ENCODE measurements at places on chromosomes 5 and 9. TPM values are rescaled to one million over a fixed set of nuclear protein-coding genes. Genes with fewer than 3 reads are reported as not detected.

DNA sequence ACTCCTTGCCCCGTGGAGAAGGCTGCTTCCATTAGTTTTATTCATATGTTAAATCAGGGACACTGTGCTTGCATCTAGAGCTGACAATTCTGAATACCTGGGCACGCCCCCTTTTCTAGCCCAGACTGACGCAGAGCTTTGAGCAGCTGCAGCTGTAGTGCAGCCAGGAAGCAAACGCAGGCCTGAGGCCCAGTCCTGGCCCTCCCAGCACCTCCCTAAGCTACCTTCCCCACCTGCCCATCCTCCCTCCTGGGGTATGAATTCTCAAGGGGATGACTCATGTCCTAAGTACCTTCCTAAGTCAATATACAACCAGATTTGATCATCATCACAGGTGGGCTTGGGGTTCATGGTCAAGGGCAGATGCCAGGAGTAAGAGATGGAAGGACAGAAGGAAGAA lies 3.5 kb downstream of the PHF19 start:
- no peaks in the 10 kb centered on the region for H3K4me1 ChIP-seq
- H3K4me3 ChIP-seq = no peak overlapping the region
- no peak overlapping the region for H3K27ac ChIP-seq
- peaks cover 6% of the 10 kb centered on the region for H3K36me3 ChIP-seq
- DNase-seq = no peak

GRCh38 chr5:112554101-112554977 lies 135.3 kb upstream of the EPB41L4A start:
- peak overlapping the region; percentile 32 for H3K4me3 ChIP-seq
- no peaks in the 10 kb centered on the region for H3K27me3 ChIP-seq
- H3K27ac ChIP-seq = no peak overlapping the region
- H3K36me3 ChIP-seq = no peaks in the 10 kb centered on the region

GRCh38 chr9:35035851-35036701 lies 36.3 kb downstream of the VCP start:
- H3K27ac ChIP-seq = no peak overlapping the region
- H3K36me3 ChIP-seq = peaks cover 1% of the 10 kb centered on the region
- no peaks in the 10 kb centered on the region for H3K27me3 ChIP-seq
- peak; percentile 73 for DNase-seq
- no peak overlapping the region for H3K4me3 ChIP-seq
- H3K4me1 ChIP-seq = no peaks in the 10 kb centered on the region

GRCh38 chr9:6055216-6055615 lies 39.8 kb upstream of the RANBP6 start:
- H3K27ac ChIP-seq = no peak overlapping the region
- no peaks in the 10 kb centered on the region for H3K36me3 ChIP-seq
- no peak overlapping the region for H3K4me3 ChIP-seq
- no peaks in the 10 kb centered on the region for H3K27me3 ChIP-seq
- no peak for DNase-seq
- no peaks in the 10 kb centered on the region for H3K4me1 ChIP-seq

DNA sequence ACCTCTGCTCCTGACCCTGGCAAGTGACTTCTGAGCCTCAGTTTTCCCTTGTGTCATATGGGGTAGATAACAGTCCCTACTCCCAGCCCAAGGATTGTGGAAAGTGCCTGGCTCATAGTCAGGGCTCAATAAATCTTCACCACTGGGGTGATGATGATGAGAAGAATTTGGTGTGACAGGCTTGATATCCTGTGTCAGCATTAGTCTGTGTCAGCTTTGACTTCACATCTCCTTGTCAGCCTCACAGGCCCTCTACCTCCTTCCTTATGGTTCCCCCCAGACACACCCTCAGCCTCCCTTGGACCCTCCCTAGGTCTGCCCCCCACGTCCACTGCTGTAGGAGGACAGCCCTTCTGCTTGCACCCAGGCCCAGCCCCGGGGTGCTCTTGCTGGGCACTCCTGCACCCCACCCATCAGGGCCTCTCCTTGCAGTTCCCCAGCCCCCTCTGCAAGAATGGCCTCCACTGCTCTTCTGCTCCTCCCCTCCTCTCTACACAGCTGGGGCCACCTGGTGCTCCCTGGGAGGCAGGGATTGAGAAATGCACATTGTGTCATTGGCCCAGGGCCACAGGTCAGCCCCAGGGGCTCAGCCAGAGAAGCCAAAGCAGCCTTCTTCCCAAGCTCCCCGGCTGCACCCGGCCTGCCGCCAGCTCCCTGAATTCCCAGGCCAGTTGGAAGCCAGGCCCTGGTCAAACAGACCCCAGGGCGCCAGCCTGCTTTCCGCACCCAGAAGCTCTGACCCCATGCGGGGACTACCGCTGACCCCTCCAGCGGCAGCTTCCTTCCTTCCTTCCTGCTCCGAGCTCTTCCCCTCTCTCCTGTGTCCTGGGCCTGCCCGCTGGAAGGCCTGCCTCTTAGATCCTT lies 7.7 kb downstream of the FGFR4 start:
- H3K4me1 ChIP-seq = no peaks in the 10 kb centered on the region
- H3K4me3 ChIP-seq = no peak overlapping the region
- no peak for DNase-seq
- H3K27ac ChIP-seq = no peak overlapping the region
- H3K36me3 ChIP-seq = no peaks in the 10 kb centered on the region

DNA sequence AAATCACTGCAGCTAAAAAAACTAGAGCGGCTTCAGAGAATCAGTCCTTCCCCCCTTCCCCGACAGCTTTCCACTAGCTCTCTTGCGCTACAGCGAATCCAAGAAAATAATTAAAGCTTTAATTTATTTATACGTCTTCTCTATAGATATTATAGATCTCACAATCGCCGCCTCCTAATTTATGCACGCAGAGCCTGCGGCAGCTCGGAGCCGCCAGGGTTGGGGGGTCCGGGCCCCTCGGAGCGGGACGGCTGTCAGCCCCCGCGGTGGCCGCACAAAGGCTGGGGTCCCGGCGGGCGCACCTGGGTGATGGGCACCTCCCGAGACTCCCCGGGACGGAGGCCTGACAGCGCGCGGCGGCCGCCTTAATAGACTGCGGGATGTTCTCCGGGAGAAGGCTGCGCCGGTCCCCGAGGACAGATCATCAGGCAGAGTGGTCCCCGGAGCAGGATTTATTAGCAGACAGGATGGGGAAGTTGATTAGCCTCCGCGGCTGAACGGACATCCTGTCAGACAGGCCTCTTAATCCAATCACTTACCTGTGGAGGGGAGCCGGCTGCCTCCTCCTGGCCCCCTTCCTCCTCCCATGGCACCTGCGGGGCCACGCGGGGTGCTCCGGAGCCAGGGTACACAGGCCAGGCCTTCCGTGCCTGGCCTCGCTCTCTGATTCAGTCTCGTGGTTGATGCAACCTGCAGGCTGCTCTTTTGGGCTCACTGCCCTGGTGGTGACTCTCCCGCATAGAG lies 166.8 kb downstream of the MELK start:
- no peaks in the 10 kb centered on the region for H3K27me3 ChIP-seq
- H3K4me3 ChIP-seq = no peak overlapping the region
- no peaks in the 10 kb centered on the region for H3K36me3 ChIP-seq
- no peak overlapping the region for H3K27ac ChIP-seq

- no peaks in the 10 kb centered on the region for H3K27me3 ChIP-seq
- no peaks in the 10 kb centered on the region for H3K4me1 ChIP-seq
- H3K27ac ChIP-seq = peak overlapping the region; percentile 6
- no peak for DNase-seq
- no peaks in the 10 kb centered on the region for H3K36me3 ChIP-seq
- H3K4me3 ChIP-seq = no peak overlapping the region
These were observed 26.9 kb downstream of the ADAM19 start for GRCh38 chr5:157548513-157549282.

- no peaks in the 10 kb centered on the region for H3K27me3 ChIP-seq
- no peak overlapping the region for H3K27ac ChIP-seq
- H3K4me1 ChIP-seq = no peaks in the 10 kb centered on the region
These were observed 192.8 kb upstream of the IZUMO3 start for GRCh38 chr9:24738421-24738961.

DNA sequence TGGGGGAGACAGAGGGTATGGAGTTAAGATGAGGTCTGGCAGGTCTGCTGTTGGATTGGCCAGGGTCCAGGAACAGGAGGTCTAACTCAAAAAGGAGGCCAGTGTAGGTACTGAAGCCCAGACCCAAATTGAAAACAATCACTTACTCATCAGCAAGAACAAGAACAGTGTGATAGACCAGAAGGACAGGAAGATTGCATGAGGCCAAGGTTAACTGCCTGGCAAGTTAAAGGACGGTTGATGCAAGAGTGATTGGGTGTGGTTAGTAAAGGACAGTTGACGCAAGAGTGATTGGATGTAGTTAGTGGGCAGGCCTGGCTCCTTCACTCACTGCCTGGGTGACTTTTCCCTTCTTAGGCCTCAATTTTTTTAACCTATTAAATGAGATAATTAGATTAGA lies 132.6 kb downstream of the PDZD2 start:
- no peak overlapping the region for H3K27ac ChIP-seq
- no peaks in the 10 kb centered on the region for H3K27me3 ChIP-seq
- H3K4me1 ChIP-seq = no peaks in the 10 kb centered on the region
- no peaks in the 10 kb centered on the region for H3K36me3 ChIP-seq

- no peaks in the 10 kb centered on the region for H3K36me3 ChIP-seq
- no peak for DNase-seq
- no peak overlapping the region for H3K4me3 ChIP-seq
- no peaks in the 10 kb centered on the region for H3K4me1 ChIP-seq
- H3K27ac ChIP-seq = no peak overlapping the region
- H3K27me3 ChIP-seq = no peaks in the 10 kb centered on the region
These were observed 152.9 kb downstream of the CDC42SE2 start for GRCh38 chr5:131416729-131417128.

- no peaks in the 10 kb centered on the region for H3K4me1 ChIP-seq
- no peak overlapping the region for H3K4me3 ChIP-seq
- H3K36me3 ChIP-seq = no peaks in the 10 kb centered on the region
- H3K27ac ChIP-seq = no peak overlapping the region
- DNase-seq = no peak
These were observed 98.4 kb downstream of the SCAMP1 start for GRCh38 chr5:78458843-78459242.

GRCh38 chr9:750249-750967 lies 91.1 kb upstream of the DMRT1 start:
- peak overlapping the region; percentile 93 for H3K27ac ChIP-seq
- H3K36me3 ChIP-seq = no peaks in the 10 kb centered on the region
- no peaks in the 10 kb centered on the region for H3K27me3 ChIP-seq
- H3K4me1 ChIP-seq = peaks cover 9% of the 10 kb centered on the region
- H3K4me3 ChIP-seq = no peak overlapping the region

DNA sequence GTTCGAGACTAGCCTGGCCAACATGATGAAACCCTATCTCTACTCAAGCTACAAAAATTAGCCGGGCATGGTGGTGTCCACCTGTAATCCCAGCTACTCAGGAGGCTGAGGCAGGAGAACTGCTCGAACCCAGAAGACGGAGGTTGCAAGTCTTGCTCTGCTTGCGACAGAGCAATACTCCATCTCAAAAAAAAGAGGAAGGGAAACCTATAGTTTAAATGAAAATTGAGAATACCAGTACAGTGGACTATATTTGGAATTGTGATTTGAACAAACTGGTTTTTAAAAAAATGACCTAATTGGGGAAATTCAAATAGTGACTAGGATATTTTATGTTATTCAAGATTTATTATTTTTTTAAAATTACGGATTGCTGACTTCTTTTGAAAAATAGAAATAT lies 33.2 kb downstream of the DIAPH1 start:
- no peak overlapping the region for H3K27ac ChIP-seq
- no peak overlapping the region for H3K4me3 ChIP-seq
- H3K36me3 ChIP-seq = peaks cover 10% of the 10 kb centered on the region
- no peaks in the 10 kb centered on the region for H3K4me1 ChIP-seq
- no peaks in the 10 kb centered on the region for H3K27me3 ChIP-seq
- no peak for DNase-seq

DNA sequence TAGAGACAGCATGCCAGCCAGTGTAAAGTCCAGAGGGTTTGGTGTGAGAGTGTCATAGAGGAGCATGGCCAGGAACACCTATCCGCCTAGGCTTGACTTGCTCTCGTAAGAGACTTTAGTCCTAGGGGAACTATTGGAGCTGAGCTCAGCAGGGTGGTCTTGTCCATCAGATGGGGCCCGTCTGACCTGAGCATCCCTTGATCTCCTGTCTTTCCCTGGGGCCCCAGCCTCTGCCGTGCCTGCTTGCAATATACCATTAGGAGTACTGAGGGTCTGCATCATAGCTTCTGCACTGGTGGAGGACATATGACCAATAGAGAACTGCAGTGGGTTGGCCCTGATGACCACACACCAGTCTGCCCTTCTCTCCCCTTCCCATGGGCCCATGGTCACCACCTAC lies 251.0 kb downstream of the TUSC1 start:
- H3K36me3 ChIP-seq = no peaks in the 10 kb centered on the region
- H3K4me1 ChIP-seq = no peaks in the 10 kb centered on the region
- H3K4me3 ChIP-seq = no peak overlapping the region
- DNase-seq = no peak
- no peaks in the 10 kb centered on the region for H3K27me3 ChIP-seq
- no peak overlapping the region for H3K27ac ChIP-seq

- H3K27me3 ChIP-seq = no peaks in the 10 kb centered on the region
- no peaks in the 10 kb centered on the region for H3K4me1 ChIP-seq
- H3K36me3 ChIP-seq = no peaks in the 10 kb centered on the region
- no peak overlapping the region for H3K27ac ChIP-seq
- DNase-seq = no peak
These were observed 12.8 kb upstream of the TEX48 start for GRCh38 chr9:114694719-114695269.

DNA sequence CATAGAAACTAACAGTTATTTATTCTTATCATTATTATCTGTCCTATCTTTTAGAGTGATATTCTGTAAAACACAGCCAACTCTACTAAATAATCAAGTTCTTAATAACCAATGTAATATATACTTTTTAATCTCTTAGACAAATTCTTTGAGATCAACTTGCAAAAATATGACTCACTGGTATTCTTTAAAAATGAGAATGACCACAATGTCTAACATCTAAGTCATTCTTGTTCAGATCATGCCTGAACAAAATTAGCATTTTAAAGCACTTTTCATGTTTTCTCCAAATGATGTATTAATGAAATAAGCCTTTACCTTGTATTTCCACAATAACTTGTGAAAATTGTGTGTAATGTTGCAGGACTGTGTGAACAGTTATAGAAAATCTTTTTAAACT lies 356.9 kb upstream of the RGMB start:
- no peaks in the 10 kb centered on the region for H3K36me3 ChIP-seq
- DNase-seq = no peak
- no peak overlapping the region for H3K27ac ChIP-seq

- no peaks in the 10 kb centered on the region for H3K4me1 ChIP-seq
- H3K36me3 ChIP-seq = no peaks in the 10 kb centered on the region
- no peaks in the 10 kb centered on the region for H3K27me3 ChIP-seq
- no peak overlapping the region for H3K4me3 ChIP-seq
- no peak for DNase-seq
- no peak overlapping the region for H3K27ac ChIP-seq
These were observed 41.9 kb upstream of the ACTBL2 start for GRCh38 chr5:57524348-57525060.

- no peaks in the 10 kb centered on the region for H3K27me3 ChIP-seq
- H3K27ac ChIP-seq = no peak overlapping the region
- no peak overlapping the region for H3K4me3 ChIP-seq
- no peaks in the 10 kb centered on the region for H3K4me1 ChIP-seq
- no peak for DNase-seq
These were observed 117.3 kb downstream of the GDNF start for GRCh38 chr5:37722236-37723161.

Gene DOK3
- polyA plus RNA-seq = 2.7 TPM

Gene GLDC
- 0.50 TPM for polyA plus RNA-seq

Gene IL7R
- polyA plus RNA-seq = 2.3 TPM

Gene CNTNAP3
- 16.3 TPM for polyA plus RNA-seq

Gene MAMDC2
- polyA plus RNA-seq = 2.0 TPM

Gene IL5
- not detected for polyA plus RNA-seq

Gene SYNPO
- polyA plus RNA-seq = 228 TPM

Gene FAM163B
- polyA plus RNA-seq = not detected

Gene SLC6A18
- not detected for polyA plus RNA-seq
